ENCODE measurements at places on chromosomes 4 and X.
A peak's percentile ranks its signal among the peaks of the same experiment; 100 is the strongest.

GRCh38 chrX:154827194-154828015 lies 7.1 kb downstream of the SMIM9 start:
- DNase-seq, result no peak

DNA sequence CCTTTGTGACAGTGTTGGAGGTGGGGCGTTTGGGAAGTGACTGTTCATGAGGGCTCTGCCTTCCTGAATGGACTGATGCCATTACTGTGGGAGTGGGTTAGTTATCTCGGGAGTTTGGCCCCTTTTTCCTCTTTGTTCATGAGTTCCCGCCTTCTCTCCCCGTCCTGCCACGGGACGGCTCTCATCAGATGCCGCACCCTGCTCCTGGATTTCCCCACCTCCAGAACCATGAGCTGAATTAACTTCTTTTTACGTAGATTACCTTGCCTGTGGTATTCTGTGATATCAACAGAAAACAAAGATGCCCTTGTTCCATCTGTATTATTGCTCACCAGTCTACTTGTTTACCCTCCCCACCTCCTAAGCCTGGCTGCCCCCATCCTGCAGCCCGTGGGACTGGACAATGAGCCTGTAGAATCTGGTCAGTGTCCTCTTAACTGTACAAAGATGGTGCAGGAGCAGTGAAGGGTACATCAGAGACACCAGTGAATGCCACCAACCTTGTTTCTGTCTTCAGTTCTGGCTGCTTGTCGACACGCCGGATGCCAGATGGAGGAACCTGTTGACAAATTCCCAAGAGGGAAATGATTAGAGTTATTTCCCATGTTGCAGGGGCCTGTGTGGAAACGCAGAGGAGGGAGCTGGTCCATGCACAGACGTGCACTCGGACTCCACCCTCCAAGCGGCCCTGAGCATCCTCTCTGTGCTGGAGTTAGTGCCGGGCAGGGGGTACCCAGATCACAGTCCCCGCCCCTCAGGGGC lies 104.7 kb downstream of the ABLIM2 start:
- DNase-seq, result no peak

- no peak for DNase-seq
Measured at GRCh38 chr4:169110633-169111032, 100.6 kb upstream of the CBR4 start.

DNA sequence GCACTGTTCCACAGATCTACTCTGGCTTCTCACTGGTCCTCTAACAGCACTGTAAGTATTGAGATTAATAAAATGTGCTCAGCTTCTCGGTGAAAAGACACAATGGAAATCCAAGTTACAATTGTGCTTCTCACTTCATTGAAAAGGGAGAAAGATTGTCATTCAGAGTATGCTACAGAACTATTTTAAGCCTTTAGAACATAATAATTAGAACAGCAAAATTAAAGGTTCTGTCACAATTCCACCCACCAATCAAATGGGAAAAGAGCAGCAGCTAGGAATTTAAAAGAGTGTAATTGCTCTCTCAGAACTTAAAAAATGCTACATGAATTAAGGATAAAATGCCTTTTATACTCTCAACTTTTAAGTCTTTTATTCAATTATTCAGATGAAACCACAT lies 329.4 kb downstream of the ANK2 start:
- DNase-seq, result no peak

DNA sequence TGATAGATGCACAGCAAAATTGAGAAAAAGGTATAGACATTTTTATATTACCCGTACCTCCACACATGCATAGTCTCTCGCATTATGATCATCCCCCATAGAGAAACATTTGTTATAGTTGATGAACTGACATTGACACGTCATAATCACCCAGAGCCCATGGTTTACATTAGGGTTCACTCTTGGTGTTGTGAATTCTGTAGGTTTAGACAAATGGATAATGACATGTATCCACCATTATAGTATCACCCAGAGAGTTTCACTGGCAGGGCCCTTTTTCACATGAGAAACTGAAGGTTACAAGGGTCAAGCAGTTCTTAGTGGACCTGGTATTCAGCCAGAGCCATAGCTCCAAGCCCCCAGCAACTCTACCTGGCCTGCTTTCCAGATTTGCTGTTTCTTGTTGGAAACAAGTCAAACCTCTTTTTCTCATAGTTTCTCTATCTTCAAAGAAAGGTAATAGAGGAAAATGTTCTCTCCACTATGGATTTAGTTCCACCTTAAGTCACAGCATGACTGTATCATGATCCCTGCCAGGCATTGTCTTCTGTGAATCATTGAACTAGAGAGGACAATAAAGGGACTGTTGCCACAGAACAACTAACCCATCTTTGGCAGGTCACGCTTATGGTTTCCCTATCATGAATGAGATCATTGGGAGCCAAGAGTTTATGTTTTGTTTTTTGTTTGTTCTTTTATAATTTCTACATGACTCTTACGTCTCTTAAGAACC lies 64.0 kb downstream of the HHIP start:
- no peak for DNase-seq

GRCh38 chr4:155795991-155796390 lies 37.2 kb downstream of the GUCY1B1 start:
- peak; percentile 49 for DNase-seq

- no peak for DNase-seq
Measured at GRCh38 chr4:16083241-16084191, at the start of gene PROM1. Gene PROM1 (minus strand): TSS chr4:16084023. CDS start chr4:16075906, 8,117 bp downstream.

DNA sequence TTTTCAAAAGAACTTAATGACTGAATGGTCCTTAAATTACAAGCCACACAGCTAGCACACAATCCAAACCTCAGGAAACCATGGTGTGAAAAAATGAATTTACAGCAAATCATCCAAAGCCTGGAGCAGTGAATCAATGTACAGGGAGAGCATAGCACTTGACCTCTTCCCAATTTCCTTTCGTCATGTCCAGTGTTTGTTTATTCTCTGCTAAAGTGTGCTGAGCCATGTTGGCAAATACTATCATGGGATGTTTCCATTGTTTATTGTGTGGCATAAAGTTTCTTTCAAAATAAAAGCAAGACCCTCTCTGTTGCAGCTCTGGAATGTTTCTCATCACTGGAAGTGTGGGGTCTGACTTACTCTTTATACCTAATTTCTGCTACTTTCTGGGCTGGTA lies 25.4 kb upstream of the FAM47B start:
- peak; percentile 73 for DNase-seq

GRCh38 chrX:41389311-41389888 lies 55.4 kb downstream of the DDX3X start:
- no peak for DNase-seq

- DNase-seq, result peak; percentile 60
Measured at GRCh38 chrX:24148535-24149350, 786 bp upstream of the ZFX start.

- DNase-seq, result no peak
Measured at GRCh38 chrX:20802036-20802435, 535.3 kb upstream of the RPS6KA3 start.

GRCh38 chr4:42789041-42789567 lies 103.4 kb upstream of the GRXCR1 start:
- no peak for DNase-seq

DNA sequence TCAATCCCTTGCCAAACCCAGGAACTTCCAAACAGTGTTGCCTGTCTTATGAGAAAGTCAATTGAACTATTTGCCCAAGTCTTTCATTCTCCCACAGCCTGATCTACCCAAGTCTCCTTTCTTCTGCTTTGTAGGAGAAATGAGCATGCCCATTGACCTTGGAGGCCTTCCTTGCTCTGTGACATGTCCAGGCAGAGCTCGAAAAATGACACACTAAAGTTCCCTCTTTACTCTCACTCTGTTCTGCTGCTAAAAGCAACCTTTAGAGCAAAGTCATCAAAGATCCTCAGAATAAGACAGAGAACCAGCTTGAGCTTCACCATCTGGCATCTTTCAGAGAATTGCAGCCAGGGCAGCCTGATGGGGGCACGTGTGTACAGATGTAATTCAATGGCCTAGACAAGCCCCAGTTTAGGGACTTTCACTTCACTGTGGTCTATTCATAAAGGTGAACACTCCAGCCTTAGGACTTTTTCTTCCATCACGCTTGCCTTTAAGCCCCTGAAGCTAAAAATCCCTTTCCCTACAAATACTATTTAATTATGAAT lies 136.4 kb downstream of the AMELX start:
- DNase-seq, result no peak

DNA sequence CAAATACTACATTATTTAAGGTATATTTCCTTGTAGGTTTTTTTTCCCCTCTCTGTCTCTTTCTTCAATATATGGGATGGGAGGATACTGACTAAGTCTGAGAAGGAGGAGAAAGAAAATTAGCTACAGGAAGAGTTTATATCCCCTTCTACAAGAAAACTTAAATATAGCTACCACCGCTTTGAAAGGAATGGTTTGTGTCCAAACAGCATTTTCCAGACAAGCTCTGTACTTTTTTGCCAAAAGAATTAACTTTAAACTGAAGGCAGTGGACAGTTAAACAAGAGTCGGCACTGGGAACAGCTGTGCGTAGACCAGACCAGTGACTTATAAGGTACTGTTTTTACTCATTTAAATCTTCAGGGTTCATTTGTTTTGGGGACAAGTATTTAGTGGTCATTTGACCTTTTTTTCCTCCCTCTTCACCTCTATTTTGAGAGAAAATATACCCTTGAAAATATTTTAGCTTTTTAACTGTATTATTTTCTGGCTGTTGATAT lies 303.7 kb downstream of the ARHGAP24 start:
- peak; percentile 69 for DNase-seq

GRCh38 chrX:29947225-29947624 lies 268.1 kb upstream of the MAGEB2 start:
- no peak for DNase-seq

DNA sequence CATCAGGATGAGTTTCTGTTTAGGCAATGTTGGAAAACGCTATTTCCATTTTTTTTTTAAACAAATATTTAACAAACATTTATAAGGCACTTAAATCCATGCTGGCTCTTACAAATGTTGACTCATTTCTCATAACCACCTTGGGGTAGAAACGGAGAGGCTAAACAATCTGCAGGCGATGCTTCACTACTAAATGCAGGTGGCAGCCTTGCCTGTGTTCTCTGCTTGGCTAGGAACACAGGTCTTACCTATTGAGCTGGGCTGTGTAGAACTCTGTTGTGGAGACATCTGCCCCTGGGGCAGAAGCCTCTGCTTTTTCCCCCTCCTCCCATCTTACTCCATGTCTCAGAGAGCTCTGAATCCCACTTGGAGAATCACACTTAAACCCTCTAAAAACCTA lies 1.4 kb upstream of the CXCL1 start:
- DNase-seq, result peak; percentile 31

GRCh38 chr4:108811486-108811885 lies 48.6 kb upstream of the ETNPPL start:
- no peak for DNase-seq

GRCh38 chrX:118761939-118762707 lies 34.7 kb downstream of the IL13RA1 start:
- DNase-seq, result no peak

DNA sequence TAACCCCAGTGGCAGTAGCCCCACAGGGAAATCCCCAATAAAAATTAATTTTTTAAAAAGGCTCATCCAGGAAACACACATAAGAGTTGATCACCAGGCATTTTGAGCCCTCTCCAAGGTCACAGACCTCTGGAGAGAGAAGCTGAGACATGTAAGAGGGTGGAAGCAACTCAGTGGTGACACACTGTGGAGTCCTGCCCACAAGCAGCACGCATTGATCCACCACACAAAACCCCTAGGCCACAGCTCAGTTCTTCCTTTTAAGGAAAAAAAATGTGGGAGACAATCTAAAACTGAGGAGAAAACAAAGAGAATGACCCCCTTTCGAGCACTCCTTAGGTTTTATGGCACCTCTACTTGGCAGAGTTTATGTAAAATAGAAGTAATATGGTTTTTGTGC lies 71.7 kb upstream of the S100G start:
- DNase-seq, result peak; percentile 42

DNA sequence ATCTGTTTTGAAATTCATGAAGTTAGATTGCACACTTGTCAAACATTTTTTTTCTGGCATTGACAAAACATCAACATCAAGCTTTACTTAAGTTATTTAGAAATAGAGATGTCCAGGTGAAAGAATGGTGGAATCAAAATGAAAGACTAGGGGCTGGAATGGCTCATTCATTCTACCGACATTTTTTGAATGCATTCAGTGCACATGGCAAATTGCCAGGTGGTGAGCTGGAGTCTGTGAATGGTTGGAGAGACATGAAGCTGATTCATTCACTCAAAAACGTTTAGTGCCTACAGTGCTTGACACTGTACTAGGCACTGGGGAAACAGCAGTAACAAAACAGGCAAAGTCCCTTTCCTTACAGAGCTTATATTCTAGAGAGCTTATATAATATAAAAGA lies 292.4 kb downstream of the PPP1R2C start:
- no peak for DNase-seq

GRCh38 chr4:188168726-188169373 lies 29.6 kb downstream of the TRIML1 start:
- no peak for DNase-seq

- peak; percentile 82 for DNase-seq
Measured at GRCh38 chrX:150429594-150429993, 66.5 kb downstream of the MAMLD1 start.

- no peak for DNase-seq
Measured at GRCh38 chr4:39706741-39707511, 9.0 kb downstream of the UBE2K start.

- DNase-seq, result no peak
Measured at GRCh38 chr4:113641025-113641431, 120.5 kb downstream of the CAMK2D start.

- no peak for DNase-seq
Measured at GRCh38 chrX:41518841-41519220, 71.7 kb downstream of the NYX start.

DNA sequence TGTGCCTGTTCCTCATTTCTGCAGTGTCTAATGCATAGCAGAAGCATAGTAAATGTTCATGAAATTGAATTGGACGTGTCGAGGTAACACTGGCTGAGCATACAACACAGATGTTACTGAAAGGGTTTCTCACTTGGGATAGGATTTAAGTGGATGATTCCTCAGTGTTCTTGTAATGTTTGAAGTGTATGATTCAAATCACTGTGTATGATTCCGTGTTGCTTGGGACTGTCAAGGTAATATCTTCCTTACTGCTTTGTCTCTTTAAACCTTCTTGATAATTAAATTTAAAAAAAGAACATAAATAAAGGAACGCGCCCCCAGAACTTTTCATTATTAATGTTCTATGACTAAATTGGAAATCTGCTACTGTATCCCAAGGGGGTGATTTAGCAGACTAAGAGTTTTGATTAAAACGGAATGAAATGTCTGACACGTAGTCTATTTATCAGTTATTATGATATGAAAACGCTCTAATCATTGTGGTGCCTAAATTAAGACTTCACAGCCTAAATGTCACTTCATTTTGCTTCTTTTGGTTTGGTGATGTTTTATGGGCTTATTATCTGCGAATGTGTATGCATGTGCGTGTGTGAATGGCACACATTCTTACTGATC lies 696.9 kb upstream of the EPHA5 start:
- no peak for DNase-seq

- DNase-seq, result no peak
Measured at GRCh38 chrX:18875256-18875878, 108.5 kb downstream of the PHKA2 start.

- DNase-seq, result no peak
Measured at GRCh38 chrX:70079870-70080269, 17.6 kb downstream of the OTUD6A start.
